CD4-positive, CD25-positive, alpha-beta regulatory T cell (primary cell): ENCODE measurements at places on chromosomes 16 and 17.

GRCh38 chr17:80876950-80877728 lies 114.5 kb upstream of the CHMP6 start:
- no peak for DNase-seq

DNA sequence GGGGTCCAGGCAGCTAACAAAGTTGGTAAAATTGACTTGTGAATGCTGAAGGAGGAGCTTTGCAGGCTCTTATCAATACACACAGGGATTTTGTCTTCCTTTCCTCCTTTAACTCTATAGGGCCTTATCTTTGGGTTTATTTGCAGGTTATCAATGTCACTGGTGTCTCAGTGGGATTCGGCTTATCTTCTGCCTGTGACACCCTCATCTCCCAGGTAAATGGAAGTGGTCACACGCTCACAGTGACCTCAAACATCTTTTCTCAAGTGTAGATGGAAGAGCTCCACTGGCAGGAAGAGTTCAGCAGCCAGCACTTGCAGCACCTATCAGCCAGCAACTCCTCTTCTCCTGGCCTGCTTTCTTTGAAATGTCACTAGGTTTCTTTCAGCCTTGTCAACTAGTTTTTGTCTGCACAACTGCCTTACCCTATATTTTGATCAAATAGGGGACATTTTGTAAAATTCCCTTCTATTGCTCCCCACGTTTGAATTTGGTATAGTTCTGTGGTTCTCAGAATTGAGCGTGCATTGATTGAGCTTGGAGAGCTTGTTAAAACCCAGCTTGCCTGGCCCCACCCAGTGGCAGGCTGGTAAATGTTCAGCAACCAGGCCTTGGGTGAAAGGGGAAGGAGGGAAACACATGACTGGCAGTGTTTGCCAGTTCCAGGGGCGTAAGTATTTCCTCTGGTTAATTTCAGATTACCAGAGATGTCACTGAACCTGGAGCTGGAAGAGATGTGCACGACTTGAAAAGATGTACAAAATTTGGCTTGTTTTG lies 12.8 kb downstream of the SLC47A1 start:
- no peak for DNase-seq

GRCh38 chr17:82830249-82830661 lies 9.6 kb downstream of the ZNF750 start:
- DNase-seq, result no peak

DNA sequence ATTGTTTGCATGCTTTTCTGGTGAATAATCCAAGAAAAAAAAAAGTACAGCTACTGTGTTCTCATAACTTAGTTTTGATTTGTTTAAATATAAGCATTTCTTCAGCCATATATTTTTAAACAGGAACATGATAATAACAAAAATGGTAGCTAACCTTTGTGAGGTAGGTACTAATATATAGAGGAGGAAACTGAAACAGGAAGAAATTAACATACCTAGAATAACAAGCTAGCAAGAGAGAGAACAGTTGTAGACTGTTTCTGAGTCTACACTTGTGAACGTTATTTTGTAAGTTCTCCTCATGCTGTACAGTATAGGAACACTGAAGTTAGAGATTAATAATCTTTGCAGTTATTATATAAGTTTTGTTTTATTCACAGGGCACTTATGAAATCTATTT lies 49.3 kb downstream of the NSRP1 start:
- no peak for DNase-seq
